Left kidney (tissue), 8 donors: ENCODE measurements at places on chromosomes 5 and 9. TPM values are rescaled to one million over a fixed set of nuclear protein-coding genes. Genes with fewer than 3 reads are reported as not detected.

DNA sequence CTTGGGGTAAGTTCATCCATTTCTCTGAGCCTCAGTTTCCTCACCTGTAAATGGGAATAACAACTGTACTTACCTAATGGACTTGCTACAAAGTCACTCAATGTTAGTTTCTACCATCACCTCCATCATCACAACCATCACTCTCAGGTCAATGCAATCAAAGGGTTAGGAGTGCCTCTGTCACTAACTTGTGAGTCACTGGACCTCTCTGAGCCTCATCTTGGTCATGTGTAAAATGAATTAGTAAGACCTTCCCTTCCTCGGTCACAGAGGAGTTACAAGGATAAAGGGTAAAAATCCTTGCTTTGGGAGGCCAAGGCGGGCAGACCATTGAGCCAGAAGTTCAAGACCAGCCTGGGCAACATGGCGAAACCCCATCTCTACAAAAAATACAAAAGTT lies 12.8 kb downstream of the FABP6 start:
- no peak for DNase-seq

- DNase-seq = peak; percentile 24
Measured at GRCh38 chr5:160787240-160787639, 64.8 kb downstream of the ATP10B start.

CLIC3 gene
- polyA plus RNA-seq = not detected

SLC6A3 gene
- 0.60 TPM for polyA plus RNA-seq
